Stimulated activated CD8-positive, alpha-beta memory T cell treated with anti-CD3 and anti-CD28 coated beads, Interleukin-4, amount 100 ng/mL, for 1 hour (primary cell): ENCODE measurements at places on chromosomes 2 and 18.

- DNase-seq: no peak
Measured at GRCh38 chr18:21682371-21683051, 22.1 kb downstream of the ABHD3 start.

- DNase-seq: no peak
Measured at GRCh38 chr18:12282442-12283039, 25.5 kb upstream of the TUBB6 start.

DNA sequence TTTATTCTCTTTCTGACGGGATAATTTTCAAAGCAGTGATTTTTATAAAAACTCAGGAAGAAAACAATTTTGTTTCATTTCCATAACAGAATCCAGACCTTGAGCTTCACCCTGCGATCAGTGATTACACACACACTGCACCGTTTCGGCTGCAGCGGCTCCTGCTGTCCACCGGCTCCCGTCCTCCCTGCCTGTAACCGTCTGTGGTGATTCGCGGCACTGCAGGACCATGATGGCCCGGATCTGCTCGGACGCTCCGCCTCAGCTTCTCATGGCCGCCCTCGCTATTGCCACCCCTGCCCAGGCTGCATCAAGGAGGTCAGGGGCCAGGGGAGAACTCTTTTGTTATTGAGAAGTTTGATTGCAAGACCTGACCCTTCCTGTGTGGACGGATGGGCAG lies 246.1 kb downstream of the TWIST2 start:
- no peak for DNase-seq

DNA sequence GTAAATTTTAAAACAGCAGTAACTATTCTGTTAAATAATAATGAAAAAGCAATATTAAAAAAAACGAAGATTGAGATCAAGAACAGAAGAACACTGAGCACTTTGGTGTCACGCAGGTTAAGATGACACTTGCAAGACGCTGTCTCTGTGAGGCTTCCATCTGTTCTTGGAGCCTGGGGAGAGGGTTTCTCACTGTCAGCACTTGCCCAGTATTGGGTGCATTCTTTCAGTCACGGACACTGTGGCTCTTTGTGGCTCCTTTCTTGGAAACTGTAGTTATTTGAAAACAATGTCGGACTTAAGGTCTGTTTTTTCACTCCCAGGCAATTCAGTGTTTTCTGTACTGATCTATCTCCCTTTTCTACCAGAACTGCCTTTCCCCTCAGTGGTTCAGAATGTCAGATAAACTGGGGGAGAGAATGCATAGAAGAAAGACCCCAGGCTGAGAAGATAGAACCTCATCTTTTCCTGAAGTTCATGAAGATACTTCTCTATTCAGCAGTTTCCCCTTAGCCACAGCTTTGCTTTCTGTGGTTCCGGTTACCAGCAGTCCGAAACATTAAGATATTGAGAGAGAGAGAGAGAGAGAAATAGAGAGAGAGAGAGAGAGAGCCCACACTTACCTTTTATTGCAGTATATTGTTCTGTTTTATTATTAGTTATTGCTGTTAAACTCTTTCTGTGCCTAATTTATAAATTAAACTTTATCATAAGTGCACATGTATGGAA lies 283.3 kb downstream of the DCDC2C start:
- no peak for DNase-seq

DNA sequence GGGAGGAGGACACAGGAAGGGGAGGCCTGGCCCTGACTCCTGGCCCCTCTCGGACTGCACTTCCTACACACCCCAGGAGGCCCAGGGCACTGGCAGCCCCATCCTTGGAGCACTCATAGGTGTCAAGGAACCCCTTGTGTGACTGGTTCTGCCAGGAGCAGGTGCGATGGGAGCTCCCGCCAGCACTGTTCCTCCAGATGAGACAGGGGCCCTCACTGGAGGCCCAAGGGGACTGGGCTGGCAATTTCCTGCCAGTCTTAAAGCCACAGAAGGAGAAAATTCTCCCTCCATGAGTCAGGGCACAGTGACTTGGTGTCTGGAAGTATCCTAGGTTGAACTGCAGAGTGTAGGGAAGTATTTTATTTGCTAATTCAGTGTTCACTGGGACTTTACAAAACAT lies 42.8 kb upstream of the MAL start:
- DNase-seq: no peak

GRCh38 chr2:126857502-126857901 lies 41.2 kb upstream of the TEX51 start:
- DNase-seq: no peak
